Kasumi-1 (cell line): ENCODE measurements at places on chromosomes 7 and 10.

GRCh38 chr10:33858326-33858725 lies 523.9 kb upstream of the NRP1 start:
- no peak for DNase-seq

DNA sequence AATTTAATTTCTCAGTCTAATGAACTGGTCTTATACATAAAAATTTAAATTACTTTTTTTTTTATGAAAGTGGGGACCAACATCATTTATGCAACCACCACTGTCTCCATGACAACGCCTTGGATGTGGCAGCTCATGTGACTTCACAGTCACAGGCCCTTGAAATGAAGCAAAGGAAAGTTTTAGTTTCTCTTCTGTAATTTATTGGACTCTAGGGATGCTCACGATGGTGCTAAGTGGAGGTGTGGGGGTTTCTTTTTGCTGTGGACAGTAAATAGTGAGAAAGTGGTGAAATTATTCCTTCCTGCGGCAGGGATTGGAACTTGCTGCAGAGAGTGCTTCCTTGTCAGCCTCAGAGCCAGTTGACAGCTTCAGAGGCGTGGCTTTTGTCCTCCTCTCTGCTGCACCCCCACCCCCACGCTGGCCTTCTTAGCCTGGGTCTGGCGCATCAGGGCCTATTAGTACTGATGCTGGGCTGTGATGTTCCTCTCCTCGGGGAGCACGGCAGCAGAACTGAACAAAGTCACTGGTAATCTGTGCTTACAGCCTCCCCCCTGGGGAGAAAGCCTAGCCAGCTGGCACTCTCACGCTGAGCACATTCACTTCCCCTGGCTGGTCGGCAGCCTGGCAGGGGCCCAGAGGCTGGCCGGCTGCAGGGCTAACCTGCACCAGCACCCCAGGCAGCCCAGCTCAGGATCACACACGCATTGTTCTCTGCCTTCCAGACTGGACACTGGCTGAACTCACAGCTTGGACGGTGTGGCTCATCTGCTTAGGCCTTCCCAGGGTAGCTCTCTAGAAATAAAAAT lies 517.5 kb upstream of the GALNT17 start:
- DNase-seq: no peak

DNA sequence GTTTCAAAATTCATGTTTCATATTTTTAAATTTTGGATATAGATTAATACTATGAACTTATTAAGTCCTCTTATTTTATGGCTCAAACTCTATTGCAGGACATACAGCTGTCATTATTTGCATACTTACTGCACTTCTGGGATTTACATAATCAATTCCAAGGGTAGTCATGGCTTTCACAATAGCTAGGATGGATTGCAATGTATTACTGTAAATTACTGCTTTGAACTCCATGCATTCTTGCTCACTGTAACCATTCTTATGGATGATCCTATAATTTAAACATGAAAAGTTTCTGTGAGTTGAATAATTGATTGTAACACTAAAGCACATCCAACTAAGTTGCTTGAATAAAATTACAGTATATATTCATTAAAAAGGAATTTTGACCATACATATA lies 23.5 kb downstream of the GNAT3 start:
- DNase-seq: no peak

DNA sequence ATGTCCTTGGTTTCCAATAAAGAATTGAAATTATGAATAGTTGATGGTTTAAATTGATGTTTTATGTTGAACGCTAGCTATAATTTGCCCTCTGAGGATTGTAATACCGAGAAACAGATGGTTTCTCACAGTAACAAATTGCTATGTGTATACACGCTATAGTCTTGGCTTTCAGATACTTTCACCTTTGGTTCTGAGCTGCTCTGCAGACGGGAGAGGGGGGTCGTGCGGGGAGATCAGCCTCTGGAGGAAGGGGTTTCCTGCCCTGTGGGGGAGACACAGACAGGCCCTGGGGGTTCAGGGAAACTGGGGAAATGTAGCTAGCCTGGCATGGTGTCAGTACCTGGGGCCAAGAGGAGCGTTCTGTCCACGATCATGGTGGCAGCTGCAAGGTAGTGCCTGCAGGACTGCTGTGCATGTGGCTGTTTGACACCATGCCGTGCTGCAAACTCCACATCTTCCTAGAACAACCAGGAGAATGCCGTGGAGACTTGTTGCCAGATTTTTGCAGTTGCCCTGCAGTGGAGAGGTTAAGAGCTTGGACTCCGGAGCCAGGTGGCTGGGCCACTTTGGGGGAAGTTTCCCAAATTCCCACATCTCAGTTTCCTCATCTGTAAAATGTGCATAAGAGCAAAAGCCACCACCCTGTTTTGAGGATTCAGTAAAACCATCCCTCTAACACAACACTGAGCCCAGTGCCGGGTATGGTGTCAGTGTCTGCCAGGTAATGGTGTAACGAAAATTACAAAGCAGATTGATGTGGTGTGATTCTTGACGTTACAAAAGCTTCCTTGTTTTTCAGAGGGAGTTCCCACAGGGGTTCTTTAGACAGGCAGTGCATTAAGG lies 167.9 kb downstream of the CUX1 start:
- DNase-seq: no peak

GRCh38 chr7:138701537-138701923 lies 368 bp upstream of the SVOPL start:
- DNase-seq: no peak
